ENCODE measurements at places on chromosomes 1 and 21.
A peak's percentile ranks its signal among the peaks of the same experiment; 100 is the strongest.

DNA sequence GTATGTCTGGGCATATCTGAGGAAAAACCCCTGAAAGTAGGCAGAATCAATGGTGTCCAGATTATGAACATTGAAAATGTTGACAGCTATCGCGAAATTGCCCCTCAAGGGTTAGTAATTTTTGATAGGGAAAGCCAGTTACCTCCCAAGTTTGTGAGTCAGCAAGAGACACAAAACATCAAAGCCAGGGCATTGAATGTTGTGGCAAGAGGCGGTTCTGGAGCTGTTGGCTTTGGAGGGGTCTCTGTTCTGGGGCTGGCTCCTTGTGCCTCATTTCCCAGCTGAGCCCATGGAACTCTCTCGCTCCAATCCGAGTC is 10.6 kb upstream of the S100A11 start:
- DNase-seq = no peak

- DNase-seq = no peak
These were observed 78.1 kb downstream of the SIK1 start for GRCh38 chr21:43348801-43349261.

DNA sequence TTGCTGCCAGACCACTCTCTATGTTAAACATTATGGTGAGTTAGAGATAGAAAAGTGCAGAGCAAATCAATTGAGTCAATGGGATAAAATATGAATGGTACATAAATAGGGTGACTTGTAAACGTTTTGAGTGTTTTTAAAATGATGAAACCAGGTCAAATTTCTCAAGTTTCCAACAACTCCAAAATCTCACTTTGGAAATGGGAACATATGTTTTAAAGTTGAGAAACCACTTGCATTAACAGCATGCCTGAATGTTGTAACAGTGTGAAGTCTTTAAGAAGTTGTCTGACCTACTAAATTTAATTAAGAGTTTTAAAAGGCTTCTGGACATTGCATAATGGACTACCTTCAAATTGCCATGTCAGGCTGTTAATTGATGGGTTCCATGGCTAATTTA is 33.6 kb upstream of the RAVER2 start:
- no peak for DNase-seq

- no peak for DNase-seq
These were observed 5.2 kb upstream of the SEMA4A start for GRCh38 chr1:156148216-156148615.

DNA sequence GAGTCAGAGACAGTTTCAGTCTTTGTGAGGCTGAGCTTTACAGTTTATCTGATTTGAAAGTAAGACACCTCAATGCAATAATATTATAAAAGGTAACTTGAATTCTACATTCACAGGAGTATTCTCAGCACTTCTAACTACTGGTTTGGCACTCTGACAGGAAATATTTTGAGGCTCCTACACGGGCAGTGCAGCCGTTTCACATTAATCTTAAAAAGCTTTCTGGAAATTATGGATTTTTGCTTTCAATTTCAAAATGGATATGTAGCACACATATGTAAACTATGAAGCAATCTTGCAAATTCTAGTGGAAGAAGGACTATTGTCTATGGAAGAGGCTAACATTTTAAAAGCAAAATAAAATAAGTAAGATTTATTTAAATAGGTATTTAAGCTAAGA is 262.9 kb upstream of the SNX7 start:
- DNase-seq = no peak

DNA sequence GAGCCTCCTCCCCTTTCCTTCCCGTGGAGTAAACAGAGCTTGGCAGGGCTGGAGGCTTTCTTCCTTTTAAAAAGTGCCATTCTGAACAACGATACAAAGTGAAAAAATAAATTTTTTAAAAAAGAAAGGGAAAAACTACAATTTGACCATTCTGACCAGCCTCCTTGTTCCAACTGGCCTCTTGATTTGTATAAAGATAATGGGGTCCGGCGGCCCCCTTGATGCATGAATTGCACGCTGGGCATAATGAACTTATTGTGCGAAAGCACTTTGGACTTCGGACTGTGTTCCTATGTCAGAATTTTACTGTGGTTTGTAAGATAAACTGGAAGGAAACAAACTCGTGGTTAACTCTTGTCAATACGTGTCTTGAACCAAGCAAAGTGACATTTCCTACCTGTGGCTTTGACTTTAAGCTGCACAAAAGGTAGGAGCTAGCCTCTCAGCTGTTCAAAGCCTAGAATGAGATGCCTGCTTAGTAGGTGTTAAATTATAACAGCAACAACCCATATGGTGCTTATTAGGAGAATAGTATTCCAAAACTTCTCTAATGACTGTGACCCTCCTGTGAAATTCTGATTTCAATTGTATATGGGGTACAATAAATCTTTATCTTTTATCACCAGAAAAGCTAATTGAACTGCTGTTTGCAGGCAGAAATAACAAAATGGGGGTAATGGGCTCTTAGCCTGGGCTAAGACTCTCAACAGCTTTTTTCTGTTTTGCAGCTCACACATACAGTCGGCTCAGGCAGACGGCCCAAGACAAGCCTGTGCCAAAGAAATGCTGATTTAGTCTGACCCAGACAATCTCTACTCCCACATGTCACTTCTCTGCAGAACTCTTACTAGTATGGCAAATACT is 9.3 kb downstream of the IRF2BP2 start:
- no peak for DNase-seq

GRCh38 chr1:168638884-168639283 is 62.5 kb downstream of the XCL1 start:
- no peak for DNase-seq

- DNase-seq = no peak
These were observed at the start of gene KCND3 for GRCh38 chr1:111989531-111990025. KCND3 (minus strand) TSS chr1:111989668.

DNA sequence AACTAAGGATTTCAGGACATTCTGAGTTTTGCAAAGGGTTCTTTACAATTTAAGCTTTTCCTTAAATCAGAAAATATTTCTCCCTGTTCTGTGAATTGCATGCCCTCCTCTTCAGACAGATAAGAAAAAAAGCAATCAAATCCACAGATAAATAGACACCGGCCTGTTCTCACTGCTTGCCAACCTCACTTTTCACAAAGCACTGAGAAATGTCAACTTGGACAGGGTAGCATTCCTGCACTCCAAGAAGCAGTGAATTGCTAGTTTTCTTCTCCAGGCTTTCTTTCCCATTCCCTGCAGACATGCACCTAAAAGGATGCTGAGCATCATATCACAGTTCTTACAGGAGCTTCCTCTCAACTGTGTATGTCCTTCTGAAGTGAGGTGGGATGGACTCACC is 226.0 kb downstream of the CHRM3 start:
- no peak for DNase-seq

DNA sequence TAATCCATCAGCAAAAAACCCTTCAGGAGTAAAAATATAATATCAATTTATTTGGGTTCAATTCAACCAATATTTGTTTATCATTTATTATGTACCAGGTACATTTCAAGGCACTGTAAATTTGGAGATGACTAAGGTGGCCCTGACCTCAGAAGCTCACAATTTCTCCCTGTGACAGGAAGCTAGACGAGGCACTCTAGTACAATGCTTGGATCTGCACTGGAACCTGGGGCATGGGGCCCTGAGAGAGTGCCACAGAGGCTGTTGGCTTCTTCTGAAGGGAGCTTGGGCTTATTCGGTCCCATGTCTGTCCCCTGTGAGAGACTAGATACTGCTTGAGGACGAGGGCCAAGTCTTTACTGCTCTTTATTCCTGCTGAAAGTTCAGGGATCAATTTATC is 31.5 kb downstream of the RHOU start:
- DNase-seq = no peak

DNA sequence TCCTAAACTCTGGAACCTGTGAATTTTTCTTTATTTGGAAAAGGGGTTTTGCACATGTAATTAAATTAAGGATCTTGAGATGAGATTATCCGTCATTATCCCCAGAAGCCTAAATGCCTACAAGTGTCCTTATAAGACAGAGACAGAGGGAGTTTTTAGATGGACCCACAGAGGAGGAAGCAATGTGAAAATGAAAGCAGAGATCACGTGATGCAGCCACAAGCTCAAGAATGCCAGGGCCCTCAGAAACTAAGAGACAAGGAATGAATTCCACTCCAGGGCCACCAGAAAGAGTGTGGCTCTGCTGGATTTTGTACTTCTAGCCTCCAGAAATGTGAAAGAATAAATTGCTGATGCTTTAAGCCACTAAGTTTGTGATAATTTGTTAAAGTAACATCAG is 183.6 kb upstream of the UBE2U start:
- no peak for DNase-seq

DNA sequence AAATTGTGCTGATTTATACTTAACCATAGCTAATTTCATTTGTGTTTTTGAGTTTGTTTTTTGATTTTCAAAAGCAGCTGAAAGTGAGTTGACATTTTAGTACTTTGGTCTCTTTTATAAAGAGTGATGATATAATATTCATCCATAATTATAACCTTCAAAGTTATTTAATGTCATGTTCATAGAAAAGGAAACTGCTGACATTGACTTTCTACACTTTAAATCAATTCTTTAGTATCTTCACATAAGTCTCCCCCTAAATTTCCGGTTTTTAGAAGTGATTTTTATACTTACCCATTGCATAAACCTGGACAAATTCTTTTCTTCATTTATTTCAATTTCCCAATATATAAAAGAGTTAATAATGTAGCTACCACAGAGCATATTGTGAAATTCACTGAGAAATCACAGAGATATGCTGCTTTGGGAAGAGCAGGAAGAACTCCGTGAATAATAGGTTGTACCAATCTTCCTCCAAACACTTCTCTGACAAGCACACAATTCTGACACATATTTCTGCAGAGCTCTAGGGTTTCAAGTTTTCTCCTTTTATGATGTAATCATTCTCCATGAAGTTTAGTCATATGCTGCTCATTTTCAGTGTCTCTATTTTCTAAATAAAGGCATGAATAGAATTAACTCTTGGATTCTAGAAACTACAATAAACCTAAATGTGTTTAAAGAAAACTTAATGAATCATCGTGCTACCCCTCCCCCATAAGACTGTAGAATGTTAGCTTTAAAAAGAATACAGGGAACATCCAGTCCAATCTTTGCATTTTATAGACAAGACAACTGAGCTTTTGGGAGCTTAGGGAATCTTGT is 25.6 kb upstream of the CDC42BPA start:
- DNase-seq = no peak

DNA sequence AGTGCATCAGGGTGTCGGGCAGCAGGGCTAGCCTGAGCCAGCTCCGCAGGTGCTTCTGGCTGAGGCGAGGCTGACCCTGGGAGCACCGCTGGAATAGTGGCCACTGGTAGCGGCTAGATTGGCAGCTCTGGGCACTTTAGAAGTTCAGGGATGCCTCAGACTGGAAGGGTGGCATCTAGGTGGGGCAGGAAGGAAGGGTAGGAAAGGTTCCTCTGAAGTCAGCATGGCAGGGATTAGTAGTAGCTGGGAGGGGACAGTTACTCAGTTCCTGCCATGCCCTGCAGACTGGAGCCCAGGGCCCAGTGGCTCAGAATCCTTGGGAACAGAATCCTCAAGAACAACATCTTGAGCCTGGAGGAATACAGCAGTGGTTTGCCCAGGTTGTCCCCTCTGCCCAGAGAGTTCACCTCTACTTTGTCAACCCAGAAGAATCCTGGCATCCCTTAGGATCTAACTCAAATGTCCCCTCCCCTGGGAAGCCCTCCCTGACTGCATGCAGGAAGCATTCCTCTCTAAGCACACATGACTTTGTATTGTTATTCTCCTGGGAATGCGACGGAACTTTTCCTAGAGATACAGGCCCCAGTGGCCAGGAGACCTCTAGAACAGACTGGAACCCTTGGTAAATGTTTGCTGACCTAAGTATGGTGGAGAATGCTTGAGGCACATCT is 39.5 kb upstream of the BCAR3 start:
- DNase-seq = no peak

GRCh38 chr21:42616941-42617340 is 36.5 kb upstream of the PDE9A start:
- DNase-seq = no peak

DNA sequence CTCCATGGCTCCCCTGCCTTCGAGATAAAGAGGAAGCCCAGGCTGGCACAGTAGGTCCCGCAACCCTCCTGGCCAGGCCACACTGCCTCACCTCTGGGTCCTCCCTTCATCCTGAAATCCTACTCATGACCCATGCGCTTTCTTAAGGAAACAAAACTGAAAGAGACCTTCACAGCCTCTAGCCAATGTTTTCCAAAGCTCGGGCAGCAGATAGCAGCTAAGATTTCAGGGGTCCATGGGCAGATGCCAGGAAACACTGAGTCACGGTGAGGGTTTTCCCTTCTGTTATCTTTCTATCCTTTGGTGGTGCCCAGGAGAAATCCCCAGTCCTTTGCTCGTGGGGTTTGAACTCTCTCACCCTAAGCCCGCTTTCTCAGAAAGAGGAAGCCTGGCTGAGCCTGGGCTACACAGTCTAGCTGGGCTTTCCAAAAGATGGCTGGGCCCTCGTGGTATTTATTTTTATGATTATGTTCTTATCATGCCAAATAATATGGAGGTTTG is 26.6 kb downstream of the TTC39A start:
- no peak for DNase-seq

DNA sequence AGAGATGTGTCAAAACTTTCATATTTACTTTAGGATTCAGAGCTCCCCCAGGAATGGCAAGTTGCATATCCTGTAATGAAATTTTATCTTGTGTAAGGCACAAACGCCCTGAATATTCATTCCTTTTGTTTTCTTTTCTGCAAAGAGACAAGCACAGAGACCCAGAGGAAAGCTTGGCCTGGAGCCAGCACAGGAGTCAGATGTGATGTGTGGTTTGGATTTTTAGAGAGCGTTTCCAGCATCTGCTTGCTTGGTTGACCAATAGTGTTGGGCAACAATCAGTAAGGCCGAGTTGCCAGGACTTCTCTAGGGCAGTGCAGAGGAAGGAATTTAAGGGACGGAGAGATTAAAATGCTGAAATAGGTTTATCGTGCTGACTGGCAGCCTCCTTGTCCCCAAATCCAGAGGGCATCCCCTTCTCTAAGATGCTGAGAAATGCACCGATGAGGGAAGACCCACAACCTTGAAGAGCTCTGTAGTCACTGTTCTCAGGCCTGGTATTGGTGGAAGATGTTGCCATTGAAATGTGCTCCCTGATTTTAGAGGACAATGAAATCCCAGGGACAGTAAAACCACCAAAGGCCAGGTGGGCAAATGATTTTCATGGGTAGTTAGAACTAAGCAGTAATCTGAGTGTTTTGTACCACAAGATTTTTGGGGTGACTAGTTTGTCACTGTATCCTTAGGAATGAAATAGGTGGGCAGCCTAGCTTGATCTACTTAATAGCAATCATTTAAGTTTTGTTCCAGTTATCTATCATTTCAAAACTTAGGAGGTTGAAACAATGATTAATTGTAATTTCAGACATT is 37.9 kb upstream of the RHOU start:
- DNase-seq = peak; percentile 16

- DNase-seq = no peak
These were observed 23.0 kb downstream of the RGS2 start for GRCh38 chr1:192831706-192832355.

DNA sequence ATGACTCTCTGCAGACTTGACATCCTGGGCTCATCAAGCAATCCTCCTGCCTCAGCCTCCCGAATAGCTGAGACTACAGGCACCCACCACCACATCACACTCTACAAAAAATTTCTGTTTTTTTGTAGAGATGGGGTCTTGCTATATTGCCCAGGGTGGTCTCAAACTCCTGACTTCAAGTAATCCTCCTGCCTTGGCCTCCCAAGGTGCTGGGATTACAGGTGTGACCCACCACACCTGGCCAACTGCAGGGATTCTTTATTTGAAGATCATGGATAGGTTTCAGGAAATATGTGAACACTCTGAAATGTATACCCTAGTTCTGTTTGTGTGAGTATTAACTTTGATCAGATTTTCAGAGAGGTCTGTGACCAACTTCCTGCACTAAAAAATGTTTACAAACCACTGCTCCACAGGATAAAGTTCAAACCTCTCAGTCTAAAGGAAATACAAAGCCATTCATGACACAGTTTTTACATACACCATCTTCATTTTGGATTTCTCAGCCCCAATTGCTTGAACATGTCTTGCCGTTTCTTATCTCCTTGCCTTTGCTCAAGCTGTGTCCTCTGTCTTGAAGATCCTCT is 252.3 kb upstream of the FGGY start:
- DNase-seq = no peak

All from hypothalamus (tissue), 51 donors.